ENCODE measurements at places on chromosomes 3 and 15.

DNA sequence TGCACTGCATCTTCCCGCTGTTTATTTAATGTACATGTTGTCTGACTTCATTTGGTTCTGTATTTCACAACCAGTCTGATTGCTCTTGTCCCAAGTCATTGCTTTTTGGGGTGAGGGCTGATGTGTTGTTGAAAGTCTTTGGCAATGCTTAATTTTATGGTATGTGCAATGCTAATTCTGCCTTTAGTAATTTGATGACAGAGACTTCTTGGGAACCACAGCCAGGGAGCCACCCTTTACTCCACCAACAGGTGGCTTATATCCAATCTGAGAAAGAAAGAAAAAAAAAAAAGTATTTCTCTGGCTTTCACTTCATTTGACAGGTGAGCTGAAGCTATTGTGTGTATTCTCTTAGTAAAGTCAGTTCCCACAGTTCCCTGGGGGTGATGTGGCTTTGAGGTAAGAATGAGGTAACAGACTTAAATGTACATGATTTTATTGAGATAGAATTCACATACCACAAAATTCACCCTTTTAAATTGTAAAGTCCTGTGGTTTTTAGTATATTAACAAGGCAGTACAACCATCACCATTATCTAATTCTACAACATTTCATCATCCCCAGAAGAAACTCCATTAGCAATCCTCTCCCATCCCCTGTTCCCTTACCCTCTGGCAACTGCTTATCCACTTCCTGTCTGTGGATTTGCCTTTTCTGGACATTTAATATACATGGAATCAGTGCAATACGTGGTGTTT is 97.3 kb downstream of the SLCO3A1 start:
- no peak for DNase-seq

DNA sequence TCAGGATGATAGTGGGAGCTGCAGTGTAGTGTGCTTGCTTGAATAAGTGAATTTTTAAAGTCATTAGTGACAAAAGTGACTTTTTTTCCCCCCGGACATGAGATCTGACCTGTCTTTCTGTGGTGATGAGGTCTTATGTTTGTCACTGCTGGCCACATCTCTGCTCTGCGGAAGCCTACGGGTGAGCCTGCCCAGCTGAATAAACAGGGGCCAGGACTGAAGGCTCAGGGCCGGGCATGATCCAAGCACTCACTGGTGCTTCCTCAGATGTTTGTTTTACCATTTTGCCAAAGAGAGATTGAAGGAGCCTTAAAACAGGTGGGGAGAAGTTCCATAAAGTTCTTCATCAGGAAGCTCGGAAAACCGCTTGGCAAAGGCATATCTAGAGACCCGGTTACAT is 35.0 kb downstream of the RPL39L start:
- no peak for DNase-seq

- DNase-seq = no peak
Observed at GRCh38 chr3:159634483-159634882, 354.2 kb upstream of the IL12A start.

- no peak for DNase-seq
Observed at GRCh38 chr3:50995085-50995824, 320.5 kb downstream of the DOCK3 start.

DNA sequence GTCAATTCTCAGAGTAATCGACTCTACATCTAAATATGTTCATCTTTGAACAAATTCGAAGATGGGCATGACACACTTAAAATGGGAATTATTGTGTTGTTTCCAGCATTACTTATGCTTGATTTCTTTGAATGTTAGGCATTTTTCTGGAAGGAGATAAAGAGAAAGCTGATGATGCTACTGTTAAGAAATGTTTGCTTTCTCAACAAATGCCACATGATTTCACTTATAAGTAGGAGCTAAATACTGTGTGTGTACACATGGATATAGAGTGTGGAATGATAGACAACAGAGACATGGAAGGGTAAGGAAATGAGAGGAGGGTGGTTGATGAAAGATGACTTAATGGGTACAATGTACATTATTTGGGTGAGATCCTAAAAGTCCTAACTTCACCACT is 400.9 kb downstream of the TBL1XR1 start:
- DNase-seq = no peak

DNA sequence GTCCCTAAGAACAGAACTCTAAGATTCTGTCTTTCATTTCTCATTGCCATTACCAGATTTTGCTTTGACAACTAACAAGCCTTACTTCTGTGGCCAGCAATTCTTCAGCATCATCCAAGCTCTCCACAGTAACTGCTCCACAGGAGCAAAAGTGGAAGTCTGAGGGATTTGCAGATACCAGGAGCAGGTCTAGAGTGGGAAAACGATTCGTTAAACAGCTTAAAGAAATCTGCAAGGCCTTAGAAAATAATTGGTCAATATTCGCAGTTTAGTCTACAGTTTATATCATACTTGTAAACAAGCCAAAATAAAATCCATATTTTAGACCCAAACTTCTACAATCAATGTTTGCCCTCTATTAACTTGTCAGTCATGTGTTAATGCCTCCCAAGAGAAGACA is 24.1 kb downstream of the MYH15 start:
- no peak for DNase-seq

DNA sequence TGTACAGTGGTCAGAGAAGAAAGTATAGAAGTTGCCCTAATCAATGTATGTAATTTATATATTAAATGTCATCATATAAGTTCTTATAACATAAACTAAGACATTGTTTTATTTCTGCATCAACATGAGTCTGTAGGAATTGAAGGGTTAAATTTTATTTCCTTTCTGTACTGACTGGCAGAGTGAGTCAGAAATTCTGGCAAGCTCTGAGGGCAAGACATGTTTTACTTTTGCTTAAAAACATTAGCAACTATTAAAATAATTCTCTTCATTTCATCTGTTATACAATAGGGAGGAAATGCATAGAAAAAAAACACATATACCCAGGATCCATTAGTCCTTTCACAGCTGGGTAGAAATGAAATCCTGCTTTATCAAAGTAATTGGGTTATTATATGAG is 171.4 kb upstream of the ALCAM start:
- DNase-seq = no peak

DNA sequence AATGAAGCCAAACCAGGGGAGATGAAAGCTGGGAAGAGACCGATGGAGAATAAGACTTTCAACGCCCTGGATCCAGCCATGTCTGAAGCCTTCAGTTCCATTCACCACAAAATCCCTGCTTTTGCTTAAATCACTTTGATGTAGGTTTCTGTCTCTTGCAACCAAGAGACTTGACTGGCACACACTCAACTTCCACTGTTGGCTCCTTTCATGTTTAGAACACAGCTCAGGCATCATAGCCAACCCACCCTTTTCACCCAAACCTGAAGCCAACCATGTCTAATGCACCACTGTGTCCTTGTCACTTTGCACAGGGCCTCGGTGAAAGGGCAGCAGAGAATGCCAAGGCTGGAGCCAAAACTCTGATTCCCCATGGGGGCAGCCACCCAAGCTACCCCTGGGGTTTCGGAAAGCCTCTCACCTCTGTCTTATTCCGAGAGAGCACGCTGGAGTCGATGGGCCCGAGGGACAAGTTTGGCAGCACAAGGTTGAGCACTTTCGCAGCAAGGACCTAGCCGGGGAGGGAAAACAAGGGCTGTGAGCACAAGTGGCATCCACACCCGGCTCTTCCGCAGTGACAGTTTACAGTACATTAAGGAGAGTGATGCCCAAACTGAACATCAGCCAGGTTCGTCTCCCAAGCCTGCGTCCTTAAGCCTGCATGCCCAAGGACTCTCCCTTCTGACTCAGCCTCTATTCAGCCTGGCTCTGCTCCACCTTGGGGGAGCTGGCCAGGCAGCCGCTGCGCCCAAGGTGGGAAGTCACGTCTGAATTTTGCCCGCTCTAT is 37.6 kb downstream of the ABTB1 start:
- DNase-seq = no peak

GRCh38 chr3:102714567-102714966 is 279.8 kb downstream of the ZPLD1 start:
- no peak for DNase-seq

Measured in iPS DF 19.7 (cell line).